CD8-positive, alpha-beta T cell (primary cell): ENCODE measurements at places on chromosomes 4 and X. TPM values are rescaled to one million over a fixed set of nuclear protein-coding genes. Genes with fewer than 3 reads are reported as not detected.

- DNase-seq = no peak
Measured at GRCh38 chr4:114595207-114595606, 3.4 kb upstream of the UGT8 start.

DNA sequence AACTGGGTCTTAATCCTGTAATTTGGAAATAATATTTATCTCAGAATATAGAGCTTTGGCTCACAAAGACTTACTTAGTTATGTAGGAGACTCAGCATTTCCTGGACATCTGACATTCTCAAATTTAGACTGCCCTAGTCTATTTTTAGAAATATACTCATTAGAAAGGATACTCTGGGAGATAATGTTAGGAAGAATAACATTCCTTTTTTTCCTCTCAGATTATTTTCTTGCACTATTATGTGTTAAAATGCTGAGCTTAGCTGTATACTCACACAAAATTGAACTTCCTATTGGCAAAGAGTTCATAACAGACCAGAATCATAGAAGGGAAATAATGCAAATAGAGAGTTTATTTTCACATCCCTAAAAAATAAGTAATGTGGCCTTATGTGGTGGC, 1424.9 kb upstream of the PCDH7 start:
- no peak for DNase-seq

DNA sequence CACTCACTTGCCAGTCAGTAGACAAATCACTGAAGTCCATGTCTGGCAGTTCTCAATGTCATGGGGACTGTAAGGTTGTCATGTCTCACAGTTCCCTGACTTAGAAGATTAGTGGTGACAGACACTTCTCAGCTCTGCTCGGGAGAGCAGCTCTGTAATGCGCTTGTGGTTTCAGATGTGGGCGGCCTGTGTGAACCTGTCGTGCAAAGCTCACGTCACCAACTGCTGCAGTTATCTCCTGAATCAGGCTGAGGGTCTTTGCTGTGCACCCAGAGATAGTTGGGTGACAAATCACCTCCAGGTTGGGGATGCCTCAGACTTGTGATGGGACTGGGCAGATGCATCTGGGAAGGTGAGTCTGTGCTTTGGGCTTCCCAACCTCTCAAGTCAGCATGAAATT, at the start of gene IL9R:
Gene IL9R (plus strand): TSS at position 261 of the 400 bp plus-strand sequence. CDS start 64 bp downstream, at position 325.
- DNase-seq = peak; percentile 57

DNA sequence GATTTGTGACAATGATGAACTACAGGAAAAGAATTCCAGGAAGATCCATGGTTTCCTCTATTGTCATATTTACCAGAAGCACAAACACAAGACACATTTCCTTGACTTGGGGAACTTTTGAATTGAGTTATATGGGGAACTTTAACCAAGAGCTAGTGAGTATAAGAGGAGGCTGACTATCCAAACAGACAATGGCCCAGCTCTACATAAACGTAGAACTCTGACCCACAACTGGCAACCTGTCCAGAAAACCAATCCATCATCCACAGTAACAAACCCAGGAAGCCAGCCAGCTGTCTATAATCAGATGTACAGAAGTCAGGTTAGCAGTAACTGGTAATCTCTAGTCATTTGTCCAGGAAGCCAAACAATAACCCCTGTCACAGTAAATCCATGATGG, 167.0 kb upstream of the CPEB2 start:
- no peak for DNase-seq

- DNase-seq = no peak
Measured at GRCh38 chrX:53005327-53005726, 43.3 kb upstream of the GPR173 start.

DNA sequence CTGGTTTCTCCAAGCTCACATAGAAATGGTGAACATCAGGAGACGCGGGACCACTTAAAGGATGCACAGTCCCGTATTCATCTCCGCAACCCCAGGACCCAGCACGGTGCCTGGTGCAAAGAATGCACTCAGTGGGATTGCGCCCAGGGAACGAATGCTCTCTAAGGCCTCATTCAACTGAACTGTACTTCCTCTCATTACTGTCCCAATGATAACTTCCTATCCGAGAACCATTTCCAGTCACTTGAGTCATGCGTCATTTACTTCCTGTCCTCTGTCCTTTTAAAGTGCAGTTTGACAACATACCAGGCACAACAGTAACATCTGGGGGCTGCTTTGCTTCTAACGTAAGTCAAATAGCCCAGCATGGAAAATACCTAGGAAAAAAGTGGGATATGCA, 75.7 kb downstream of the RBM47 start:
- no peak for DNase-seq

DNA sequence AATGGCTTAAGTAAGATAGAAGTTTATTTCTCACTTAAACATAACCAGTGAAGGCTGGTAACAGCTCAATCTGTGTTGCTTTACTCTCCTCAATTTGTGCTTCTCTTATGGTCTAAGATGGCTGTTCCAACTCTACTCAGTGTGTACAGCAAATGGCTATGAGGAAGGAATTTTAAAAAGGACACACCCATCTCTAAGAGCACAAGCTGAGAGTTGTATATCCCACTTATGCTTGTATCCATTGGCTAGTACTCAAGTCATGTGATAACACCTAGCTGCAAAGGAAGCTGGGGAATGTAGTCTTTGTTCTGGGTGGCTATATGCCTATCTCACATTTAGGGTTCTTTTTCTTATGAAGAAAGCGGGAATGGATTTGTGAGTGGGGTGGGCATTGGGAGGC, 63.3 kb downstream of the GPAT3 start:
- DNase-seq = no peak

DNA sequence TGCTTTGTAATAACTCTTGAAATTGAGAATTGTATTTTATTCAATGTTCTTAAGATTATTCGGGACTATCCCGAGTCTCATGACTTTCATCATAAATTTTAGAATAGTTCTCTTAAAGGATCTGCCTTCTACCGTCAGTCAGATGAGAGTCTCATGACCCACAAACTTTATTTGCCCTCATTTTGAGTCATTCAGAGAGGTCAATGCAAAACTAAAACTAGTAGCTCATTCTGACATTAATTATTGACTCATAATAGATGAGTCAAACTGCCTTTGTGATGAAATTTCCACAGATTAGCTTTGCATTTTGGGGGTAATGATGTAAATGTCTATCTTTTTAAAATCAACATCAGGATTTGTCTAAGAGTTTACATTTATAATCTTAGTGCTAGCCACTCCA, 1527.3 kb downstream of the TECRL start:
- no peak for DNase-seq

- no peak for DNase-seq
Measured at GRCh38 chr4:112348488-112349158, 51.5 kb downstream of the ALPK1 start.

DNA sequence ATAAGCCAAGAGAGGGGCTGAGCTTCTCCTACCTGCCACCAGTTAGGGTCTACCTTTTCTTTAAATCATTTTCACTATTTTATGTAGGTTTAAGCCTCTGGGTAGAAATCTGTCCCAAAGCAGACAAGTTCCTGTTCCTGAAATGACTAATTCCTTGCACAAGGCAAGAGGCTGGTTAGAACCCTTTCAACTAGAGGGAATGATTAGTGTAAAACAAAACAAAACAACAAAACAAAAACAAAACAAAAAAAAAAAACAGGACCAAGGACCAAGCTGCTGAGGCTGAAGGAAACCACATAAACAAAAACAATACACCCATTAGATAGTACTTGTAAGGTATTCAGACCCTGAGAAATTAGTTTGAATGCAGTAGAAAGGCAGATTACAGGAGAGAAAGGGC, 62.7 kb downstream of the MAML3 start:
- no peak for DNase-seq

GRCh38 chr4:12409507-12410190, 981.0 kb upstream of the HS3ST1 start:
- DNase-seq = no peak

DNA sequence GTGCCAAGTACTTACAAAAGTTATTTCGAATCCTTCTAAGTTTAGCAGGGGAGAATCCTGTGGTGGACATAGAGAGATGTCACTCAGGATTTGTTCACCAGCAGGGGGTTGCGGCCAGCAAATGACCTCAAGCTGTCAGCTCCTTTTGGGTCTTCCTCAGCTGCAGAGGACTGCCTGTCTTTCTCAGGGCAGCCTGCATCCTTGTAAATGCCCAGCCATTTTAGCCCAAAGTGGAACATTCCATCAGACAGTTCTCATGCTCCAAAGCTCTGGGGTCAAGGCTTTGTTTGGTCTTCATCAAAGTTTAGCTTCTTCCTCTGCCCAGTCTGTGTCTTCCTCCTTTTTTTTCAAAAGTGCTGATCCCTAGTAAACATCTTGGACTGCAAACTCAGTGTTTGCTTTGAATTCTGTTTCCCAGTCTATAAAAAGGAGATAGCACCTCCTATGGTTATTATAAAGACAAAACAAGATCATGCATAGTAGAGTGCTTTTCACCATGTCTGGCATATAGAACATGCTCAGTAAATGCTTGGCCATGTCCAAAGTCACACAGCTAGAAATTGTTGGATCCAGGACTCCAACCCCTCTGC, 156.4 kb upstream of the GATB start:
- DNase-seq = no peak

The TMEM255A gene
- not detected for total RNA-seq

The ARHGEF9 gene
- total RNA-seq = 17.8 TPM

The NXF2 gene
- total RNA-seq = not detected
